Suprapubic skin (tissue), 4 donors: ENCODE measurements at places on chromosomes 3 and 15.
A peak's percentile ranks its signal among the peaks of the same experiment; 100 is the strongest.

DNA sequence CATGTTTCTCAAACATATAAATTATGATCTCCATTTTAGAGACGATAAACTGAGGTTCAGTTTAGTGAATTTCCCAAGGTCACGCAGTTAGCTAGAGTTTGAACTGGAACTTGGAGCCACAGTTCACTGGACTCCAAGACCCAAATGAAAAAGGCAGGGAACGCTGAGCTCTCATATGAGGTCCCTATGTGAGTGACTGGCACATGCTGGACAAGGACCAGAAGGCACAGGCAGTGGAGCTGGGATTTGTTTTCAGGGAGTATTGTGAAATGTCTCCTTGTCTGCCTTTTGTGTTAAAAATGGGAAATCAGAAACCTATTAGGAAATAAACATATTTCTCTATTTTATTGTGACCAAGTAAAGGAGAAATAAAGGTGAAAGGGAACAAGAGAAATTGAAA is 63.5 kb downstream of the MESD start:
- no peak for DNase-seq

DNA sequence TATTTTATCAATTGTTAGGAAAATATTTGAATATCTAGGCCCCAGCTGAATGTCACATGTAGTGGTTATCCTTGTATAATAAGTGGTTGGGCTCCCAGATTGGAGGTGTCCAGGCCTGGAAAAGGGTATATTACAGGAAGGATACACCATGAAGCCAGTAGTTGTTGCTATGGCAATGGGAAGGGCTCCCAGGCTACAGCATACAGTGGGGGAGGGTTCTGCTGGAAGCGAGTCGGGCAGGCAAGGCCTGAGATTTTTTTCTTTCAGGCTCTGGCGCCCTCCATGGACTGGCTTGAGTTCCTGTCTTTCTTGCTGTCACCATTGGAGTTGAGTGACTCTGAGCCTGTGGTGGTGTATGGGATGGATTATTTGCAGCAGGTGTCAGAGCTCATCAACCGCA is 8.9 kb downstream of the ECE2 start:
- DNase-seq, result no peak

DNA sequence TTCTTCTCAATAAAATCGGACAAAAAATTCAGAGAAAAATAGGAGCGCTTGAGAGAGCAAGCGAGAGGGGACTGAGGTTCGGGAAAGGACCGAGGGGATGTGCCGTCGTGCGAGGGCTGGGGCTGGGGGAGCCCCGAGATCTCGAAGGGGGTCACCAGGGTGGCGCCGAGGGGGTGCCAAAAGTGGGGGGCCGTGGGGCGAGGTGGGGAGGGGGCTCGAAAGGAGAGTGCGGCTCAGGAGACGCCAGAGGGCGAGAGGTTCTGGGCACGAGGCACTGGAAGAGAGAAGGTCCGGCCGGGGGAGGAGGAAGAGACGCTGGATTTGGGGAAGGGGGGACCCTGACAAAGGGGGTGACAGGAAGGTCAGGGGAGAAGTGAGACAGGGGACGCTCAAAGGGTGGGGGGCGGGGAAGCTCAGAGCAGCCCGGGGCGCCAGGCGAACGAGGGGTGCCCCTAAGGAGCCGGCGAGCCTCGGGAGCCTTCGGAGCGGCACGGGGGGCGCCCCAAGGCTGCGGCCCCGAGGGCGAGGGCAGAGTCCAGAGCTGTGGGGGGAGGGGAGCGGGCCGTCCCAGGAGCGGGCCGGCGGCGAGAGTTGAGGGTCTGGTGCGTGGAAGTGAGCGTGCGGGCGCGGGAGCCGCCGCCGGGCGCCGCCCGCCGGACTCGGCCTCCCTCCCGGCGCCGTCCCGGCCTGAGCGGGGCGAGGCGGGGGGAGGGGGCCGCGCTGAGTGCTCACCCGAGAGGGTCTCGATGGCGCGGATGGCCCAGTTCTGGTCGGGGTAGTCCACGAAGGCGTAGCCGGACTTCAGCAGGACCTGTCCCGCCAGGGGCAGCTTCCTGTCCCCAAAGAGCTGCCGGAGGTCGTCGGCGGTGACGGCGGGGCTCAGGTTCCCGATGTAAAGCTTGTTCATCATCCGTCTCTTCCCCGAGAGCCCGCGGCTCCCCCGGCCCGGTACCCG is 514 bp downstream of the IGF2BP2 start:
- peak; percentile 73 for DNase-seq

- DNase-seq, result no peak
Observed at GRCh38 chr3:171561596-171562323, 101.6 kb upstream of the TNIK start.

DNA sequence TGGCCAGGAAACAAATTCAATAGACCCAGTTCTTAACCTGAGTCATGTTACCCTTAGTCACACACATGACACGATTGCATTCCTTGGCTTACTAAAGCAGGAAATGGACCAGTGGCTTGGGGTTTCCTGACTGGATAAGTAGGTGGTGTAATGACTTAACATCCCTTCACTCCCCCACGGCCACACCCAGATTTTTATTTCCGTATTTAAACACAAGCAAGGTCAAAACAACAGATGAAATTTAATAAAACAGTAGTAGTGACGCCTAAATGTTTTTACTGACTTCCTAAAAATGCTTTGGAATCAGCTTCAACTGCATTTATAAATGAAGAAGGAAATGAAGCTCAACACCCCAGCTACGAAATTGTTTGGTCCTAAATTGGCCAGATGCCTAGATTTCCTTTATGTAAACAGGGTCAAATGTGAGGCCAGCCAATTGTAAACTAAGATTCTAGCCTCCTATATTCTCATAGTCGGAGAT is 324.3 kb downstream of the CHST2 start:
- DNase-seq, result no peak

GRCh38 chr3:116517308-116517707 is 72.0 kb upstream of the LSAMP start:
- DNase-seq, result no peak

GRCh38 chr3:98483626-98484025 is 13.9 kb upstream of the OR5K2 start:
- DNase-seq, result no peak

- no peak for DNase-seq
Observed at GRCh38 chr3:10484709-10485108, 20.7 kb downstream of the ATP2B2 start.
